ENCODE measurements at places on chromosomes 2 and 18.

GRCh38 chr2:8600456-8600855, 81.4 kb upstream of the ID2 start:
- no peak for DNase-seq

- DNase-seq = no peak
These were observed 939.6 kb upstream of the CNTNAP5 start for GRCh38 chr2:123085484-123085883.

GRCh38 chr2:53442783-53443182, 324.8 kb upstream of the CHAC2 start:
- no peak for DNase-seq

DNA sequence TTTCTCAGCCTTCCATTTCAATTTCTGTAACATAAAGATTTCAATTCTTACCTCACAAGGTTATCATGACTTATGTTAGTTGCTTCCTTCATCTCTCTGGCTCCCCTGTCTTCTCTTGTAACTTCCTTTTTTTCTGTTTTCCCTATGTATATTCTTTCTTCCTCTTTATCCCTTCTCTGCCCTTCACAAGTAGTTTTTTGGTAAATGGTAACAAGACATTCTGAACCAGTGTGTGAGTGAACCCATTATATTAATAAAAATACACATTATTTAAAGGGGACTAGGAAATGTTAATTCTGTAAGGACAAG, 8.4 kb downstream of the ACSL3 start:
- no peak for DNase-seq

DNA sequence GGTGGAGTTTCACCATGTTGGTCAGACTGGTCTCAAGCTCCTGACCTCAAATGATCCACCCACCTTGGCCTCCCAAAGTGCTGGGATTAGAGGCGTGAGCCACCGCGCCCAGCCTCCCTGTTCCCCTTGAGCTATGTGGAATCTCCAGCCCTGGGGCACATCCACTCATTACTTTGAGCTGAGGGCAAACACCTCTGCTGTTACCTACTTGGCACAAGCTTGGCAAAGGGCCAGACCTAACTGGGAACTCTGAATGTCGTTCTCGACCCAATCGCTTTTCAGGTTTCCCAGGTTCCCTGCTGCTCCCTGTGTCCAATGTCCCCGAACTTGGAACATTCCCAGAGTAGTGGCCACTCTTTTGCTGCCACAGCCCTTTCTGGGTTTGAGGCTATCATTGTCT, 40.6 kb downstream of the CHST10 start:
- DNase-seq = no peak

GRCh38 chr2:10923008-10923375, 11.3 kb downstream of the KCNF1 start:
- no peak for DNase-seq

DNA sequence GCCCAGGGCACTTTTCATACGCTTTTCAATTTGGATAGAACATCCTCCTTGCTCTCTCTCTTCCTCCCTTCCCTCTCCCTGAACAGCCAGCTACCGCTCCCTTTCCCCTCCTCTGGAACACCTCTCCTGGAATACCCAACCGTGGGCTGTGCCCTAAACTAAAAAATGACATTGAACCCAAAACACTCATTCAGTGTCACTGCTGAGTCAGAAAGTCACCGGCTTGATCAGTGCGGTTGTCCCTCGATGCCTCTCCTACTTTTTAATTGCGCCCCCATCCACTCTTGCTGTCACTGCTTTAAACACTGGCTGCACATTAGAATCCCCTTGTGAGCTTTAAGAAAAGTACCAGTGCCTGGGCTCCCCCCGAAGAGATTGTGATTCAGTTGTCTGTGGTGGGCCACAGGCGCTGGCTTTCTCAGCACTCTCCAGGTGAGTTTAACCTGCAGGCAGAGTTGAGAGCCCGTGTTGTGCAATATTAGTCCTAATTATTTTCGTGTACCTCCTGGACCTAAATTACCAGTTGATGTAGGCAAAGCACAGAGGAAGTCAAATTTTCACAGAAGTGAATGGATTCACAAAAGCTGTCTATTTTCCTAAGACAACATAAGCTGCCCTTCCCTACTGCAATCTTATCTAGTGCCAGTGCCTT, 302.0 kb downstream of the PRKCE start:
- no peak for DNase-seq

DNA sequence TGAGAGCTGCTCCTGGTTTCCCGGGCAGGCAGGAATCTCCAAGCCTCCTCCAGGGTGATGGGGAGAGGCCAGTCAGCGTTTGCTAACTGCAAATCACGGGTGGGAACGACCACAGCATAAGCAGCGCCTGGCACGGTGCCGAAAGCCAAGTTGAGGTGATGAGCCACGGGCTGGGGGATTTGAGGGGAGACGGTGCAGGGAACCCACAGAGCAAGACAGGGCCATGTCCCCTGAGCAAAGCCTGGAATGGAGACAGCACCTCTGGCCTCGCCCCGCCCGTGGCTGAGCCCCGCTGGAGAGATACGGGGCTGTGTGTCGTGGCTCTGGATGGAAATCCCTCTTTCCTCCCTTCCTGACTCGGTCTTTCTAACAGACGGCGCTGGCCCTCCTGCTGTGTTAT, 31.5 kb upstream of the TMEM18 start:
- no peak for DNase-seq

DNA sequence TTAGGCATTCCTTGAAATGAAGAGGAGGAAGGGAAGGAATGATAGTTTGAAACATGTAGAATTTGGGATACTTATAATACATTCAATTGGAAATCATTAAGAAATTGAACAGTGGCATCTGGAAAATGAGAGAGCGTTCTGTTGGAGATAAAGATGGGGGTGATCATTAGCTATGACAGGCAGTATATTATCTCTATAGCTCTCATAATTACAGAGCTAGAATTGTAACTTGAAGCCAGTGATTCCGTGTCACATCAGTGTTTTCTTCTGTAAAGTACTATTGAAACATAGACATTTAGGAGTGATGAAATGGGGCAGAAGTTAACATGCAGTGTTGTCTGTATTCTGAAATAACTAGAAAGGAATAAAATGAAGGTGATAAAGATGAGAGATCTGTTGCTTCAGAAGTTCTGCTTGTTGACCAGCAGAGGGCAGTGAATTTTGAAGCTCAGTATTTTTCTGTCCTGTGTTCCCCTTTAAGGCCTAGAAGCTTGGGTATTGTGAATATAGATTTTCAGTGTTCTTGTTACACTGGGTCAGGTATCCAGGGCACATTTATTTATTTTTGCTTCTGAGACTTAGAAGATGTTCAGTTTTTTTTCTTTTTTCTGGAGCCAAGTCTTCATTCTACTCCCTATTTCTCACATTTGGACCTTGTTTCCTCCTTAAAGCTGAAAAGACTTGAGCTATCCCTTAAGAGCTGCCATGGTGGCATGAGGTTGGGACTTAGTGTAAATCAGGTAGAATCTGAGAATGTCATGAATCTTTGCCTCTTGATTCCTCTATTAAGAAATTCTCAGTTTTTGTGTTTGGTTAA, 157.4 kb downstream of the TAF4B start:
- peak; percentile 38 for DNase-seq

GRCh38 chr2:105509269-105510086, 110.6 kb upstream of the FHL2 start:
- no peak for DNase-seq

DNA sequence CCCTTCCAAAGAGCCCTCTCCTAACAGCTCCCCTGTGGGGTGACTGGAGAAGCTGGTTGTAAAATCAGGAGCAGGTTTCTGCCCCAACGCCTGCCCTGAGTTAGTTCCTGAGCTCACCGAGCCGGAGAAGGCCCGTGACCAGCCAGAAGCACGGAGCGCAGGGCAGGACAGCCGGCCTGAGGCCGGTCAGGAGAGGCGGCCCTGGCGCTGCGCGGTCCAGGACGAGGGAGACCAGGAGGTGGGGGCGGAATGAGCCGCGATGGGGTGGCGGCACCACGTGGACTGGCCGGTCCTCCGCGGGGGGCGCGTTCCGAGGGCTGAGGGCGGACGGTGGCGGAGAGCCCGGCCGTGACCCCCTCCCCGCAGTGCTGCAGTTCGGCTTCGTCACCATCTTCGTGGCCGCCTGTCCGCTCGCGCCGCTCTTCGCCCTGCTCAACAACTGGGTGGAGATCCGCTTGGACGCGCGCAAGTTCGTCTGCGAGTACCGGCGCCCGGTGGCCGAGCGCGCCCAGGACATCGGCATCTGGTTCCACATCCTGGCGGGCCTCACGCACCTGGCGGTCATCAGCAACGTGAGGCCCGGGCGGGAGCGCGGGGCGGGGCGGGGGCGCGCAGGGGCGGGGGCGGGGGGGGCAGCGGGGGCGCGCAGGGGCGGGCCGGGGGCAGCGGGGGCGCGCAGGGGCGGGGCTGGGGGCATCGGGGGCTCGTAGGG, 29.0 kb downstream of the ANO7 start:
- DNase-seq = no peak

- no peak for DNase-seq
These were observed 676.1 kb upstream of the GYPC start for GRCh38 chr2:125979886-125980285.

GRCh38 chr2:190376591-190377245, 31.4 kb upstream of the MFSD6 start:
- DNase-seq = no peak

GRCh38 chr2:56713978-56714377, 530.2 kb downstream of the CCDC85A start:
- no peak for DNase-seq

DNA sequence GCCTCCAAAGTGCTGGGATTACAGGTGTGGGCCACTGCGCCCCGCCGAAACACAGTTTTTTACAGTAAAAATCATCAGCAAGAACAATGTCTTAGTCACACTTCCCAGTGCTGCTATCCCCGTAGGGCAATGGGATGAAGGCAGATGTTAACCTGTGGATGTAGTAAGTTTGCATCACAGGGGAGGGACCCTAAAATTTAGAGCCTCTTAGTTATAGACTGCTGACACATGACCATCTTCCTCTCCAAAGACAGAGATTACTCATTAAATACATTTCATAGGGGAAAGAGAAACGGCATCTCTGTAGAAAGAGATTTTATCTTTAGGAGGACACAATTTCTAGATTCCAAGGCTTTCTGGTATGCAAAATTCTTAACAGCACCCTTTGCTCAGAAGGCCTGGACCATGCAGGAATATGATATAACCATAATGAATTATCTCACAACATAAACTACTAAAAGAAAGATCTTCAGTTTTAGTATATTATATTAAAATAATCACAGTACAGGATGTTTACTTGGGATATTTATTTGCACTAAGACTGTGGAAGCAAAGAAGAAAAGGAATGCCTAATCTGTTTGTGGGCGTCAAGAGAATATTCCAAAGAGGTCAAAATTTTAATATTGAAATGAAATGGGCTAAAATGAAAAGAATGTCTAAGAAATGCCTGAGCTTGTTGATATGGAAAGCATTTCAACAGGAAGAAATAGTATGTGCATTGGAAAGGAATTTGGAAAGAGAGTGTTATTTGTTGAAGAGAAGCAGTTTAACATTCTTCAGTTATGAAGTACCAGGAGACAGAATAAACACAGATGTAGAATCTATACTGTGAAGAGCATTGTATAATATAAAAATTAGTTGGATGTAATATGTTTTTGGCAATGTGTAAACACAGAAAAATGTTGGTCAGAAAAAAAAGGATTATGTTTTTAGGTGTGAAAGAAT, 1228.3 kb upstream of the CHAC2 start:
- no peak for DNase-seq

- DNase-seq = peak; percentile 34
These were observed 226.8 kb downstream of the MC4R start for GRCh38 chr18:60145776-60146175.

GRCh38 chr2:134261398-134262131, 7.7 kb downstream of the MGAT5 start:
- DNase-seq = no peak

DNA sequence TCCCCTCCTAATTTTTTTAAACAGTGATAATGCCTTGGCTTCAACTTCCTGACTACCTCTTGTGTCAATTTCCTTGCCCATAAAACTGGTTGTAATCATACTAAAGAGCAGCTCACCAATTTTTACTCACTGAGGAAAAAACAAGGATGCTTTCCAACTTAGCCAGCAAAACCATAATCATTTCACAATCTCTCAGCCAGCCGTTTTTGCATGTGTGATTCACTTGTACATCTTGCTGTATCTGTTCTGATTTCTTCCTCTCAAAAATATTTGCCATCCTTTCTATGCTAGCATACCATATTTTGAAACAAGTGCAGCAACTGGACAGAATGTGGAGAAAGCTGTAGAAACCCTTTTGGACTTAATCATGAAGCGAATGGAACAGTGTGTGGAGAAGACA, 60.7 kb downstream of the RAB27B start:
- no peak for DNase-seq

GRCh38 chr2:187310701-187311100, 137.4 kb downstream of the CALCRL start:
- no peak for DNase-seq

- DNase-seq = no peak
These were observed 193.0 kb downstream of the TXNL1 start for GRCh38 chr18:56445422-56445821.

- no peak for DNase-seq
These were observed 96.9 kb downstream of the HNRNPLL start for GRCh38 chr2:38505779-38506178.

DNA sequence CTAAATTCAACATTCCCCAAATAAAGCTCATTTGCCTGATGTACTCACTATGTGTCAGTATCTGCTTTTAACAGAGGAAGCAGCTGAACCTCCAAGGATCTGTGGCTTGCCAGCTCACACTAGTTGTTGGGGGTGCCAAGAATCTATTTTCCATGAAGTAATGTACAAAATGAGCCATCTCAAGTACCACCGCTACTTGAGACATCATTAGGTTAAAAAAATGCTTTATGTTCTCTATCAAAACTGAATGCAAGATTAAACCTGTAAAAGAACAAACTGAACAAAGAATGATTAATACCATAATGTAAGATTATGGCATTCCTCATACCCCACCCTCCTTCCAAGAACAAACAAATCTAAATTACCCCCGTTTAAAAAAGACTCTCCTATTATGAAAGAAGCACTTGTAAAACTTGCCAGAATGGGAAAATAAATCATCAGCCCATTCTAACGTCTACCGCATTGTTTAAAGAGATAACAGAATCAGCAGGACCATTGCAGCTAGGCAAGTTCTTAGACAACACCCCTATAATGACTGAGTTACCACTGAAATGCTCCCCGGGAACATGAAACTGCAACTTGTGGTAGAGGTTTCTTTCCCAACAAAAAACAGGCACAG, 471.6 kb downstream of the DLGAP1 start:
- DNase-seq = no peak

GRCh38 chr2:6879011-6879410, 1.4 kb downstream of the RSAD2 start:
- DNase-seq = no peak

DNA sequence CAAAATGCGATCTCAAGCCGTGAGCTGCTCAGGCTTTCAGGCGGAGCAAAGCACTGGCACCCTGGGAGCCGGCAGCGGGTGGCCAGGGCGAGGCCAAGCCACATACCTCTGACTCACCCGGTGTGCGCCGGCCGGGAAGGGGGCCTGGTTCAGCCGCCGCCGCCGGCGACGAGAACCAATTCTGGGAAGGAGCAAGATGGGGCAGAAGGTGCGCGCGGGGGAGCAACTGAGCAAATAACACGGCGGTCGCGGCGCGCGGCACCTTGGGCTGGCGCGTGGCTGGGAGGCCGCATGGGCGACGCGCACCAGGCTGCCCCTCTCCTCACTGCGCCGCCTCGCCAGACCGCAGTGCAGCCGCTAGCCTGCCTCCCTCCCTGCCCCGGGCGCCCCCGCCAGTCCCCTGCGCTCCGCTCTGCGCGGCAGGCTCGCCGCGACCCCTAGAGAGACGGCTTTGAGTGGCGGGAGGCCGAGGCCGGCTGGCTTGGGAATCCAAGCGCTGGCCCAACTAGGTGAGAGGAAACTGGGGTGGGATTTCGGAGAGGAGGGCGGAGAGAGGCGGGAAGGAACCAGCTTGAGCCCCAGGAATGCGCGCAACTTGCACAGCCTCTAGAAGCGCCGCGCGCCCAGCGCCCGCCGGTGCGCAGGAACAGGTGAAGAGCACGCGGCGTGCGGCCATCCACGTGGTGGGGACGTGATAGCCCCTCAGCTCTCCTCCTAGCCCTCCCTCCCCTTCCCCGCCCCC, 3.2 kb downstream of the NRP2 start:
- DNase-seq = no peak
